ENCODE measurements at places on chromosomes 16 and 17.

GRCh38 chr17:57919918-57920317 is 35.3 kb downstream of the CUEDC1 start:
- no peak for DNase-seq

DNA sequence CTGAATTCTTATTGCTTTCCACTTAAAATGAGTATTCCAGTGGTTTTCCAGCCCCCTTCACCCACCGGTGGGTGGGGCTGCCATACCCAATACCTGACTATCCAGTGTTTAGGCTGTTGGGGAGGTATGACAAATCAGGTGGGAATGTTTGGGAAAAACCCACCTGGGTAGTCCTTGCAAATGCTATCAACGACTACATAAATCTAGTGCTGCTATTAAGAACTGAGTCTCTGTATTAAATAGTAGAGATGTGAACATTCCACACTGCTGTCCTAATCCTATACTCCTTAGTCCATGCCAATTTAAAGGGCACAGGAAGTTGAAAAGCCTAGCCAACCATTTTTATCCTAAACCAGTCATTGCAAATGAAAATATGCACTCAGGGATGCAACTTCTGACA is 126.6 kb downstream of the AXIN2 start:
- no peak for DNase-seq

- DNase-seq, result no peak
These were observed 30.9 kb upstream of the SEC14L1 start for GRCh38 chr17:77109764-77110359.

GRCh38 chr16:9012848-9013507 is 49.3 kb upstream of the USP7 start:
- peak; percentile 7 for DNase-seq

DNA sequence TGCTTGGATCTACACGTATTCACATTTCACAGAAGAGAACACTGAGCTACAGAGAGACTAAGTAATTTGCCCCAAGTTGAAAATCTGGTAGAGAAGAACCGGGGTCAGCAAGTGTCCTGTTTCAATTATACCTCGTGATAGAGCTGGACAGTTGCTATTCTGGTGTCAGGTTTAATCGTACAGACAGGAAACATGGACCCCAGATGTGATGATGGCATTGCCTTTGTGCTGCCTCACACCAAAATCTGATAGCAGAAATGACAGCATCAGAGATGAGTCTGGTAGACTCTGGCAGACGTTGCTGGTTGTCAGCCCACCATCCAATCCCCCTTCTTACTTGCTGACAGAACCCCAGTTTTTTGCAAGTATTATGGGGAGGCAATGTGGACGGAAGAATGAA is 112.1 kb upstream of the FOXF1 start:
- DNase-seq, result no peak

GRCh38 chr16:83924686-83925085 is 25.8 kb downstream of the MLYCD start:
- DNase-seq, result no peak

- no peak for DNase-seq
These were observed 1058.3 kb upstream of the RBFOX1 start for GRCh38 chr16:6274351-6274750.

- no peak for DNase-seq
These were observed 88.9 kb downstream of the SDK2 start for GRCh38 chr17:73555199-73555960.

- DNase-seq, result no peak
These were observed 122.0 kb downstream of the C16orf95 start for GRCh38 chr16:87195161-87195560.

Measured in activated T-cell treated with anti-CD3 and anti-CD28 coated beads for 48 hours (primary cell).